B cell (primary cell): ENCODE measurements at places on chromosomes 13 and 19.

DNA sequence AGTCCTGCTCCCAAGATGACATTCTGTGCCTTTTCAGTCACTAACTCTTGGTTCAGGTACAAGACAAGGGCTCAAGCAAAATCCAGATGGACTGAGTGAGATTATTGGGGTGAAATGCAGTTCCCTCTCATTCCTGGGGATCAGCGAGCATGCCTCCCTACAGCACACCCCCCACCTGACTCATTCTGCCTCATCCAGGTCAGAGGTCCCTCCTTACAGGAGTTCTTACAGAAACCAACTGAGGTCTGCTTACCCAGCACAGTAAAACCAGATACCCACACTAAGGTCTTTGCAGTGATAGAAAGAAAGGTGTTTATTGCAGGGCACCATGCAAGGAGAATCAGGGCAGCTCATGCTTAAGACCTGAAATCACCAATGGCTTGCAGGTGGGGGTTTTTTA lies 21.6 kb upstream of the MRI1 start:
- no peak for DNase-seq

DNA sequence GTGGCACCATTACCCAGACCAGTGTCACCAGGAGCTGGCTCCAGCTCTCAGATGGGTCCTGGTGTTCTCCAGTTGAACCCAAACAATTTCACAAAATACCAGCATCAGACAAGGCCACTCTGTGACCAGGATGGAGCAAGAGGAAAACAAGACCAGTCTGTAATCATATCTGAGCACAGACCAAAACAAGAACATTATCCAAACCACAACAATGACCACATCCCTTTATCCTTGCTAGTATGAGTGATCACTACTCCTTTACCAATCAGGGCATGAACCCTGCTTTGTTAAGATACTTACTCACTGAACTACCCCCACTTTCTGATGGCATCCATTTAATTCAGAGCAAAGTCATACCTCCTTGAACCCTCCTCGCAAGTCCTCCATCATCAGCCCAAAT lies 145.9 kb downstream of the NUFIP1 start:
- no peak for DNase-seq

- DNase-seq: no peak
Observed at GRCh38 chr19:56098731-56099568, 22.1 kb downstream of the ZNF787 start.

- DNase-seq: no peak
Observed at GRCh38 chr19:30516531-30516930, 144.3 kb downstream of the ZNF536 start.

- no peak for DNase-seq
Observed at GRCh38 chr19:48873476-48874302, 1.5 kb downstream of the PPP1R15A start.

- no peak for DNase-seq
Observed at GRCh38 chr13:51342706-51343105, 3.2 kb downstream of the SERPINE3 start.

DNA sequence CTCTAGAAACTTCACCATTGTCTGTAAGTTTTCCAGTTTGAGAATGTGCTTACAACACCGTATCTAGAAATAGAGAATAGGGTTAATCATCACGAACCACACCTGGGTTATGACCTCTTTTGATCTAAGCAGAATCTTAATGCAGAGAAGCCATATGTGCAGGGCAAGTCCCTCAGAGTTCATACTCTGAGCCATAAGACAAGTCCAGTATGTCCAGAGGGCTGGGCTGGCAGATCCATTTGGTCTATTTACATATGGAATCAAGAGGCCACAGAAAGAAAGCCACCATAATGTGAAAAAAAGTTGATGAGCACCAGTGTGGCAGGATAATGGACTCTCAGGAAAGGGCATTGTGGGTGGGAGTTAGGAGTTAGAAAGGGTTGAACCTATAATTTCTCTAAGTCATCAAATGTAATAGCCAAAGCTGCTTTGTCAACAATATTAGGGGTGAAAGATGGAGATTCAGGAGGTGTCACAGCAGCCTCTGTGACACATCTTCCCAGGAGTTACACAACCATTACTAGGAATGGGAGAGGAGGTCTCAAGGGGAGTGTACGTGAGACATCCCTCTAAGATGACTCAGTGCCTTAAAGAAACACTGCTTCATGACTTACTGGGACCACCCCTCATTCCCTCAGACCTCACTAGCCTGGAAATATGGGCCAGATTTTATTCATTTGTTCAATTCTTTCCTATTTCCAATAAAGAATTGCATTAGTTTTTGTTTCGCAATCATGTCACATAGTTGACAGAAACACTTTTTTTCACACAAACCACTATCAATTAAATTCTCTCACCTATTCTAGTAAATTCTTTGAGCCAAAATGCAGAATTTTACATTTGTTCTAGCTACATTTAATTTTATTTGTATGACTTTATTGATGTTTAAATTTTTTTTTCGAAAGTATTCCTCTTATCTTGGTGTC lies 30.4 kb upstream of the OLFM4 start:
- DNase-seq: no peak

GRCh38 chr13:74132776-74133656 lies 1.2 kb downstream of the KLF12 start:
- DNase-seq: peak; percentile 58

- peak; percentile 51 for DNase-seq
Observed at GRCh38 chr19:8004723-8005513, 523 bp downstream of the ELAVL1 start.

DNA sequence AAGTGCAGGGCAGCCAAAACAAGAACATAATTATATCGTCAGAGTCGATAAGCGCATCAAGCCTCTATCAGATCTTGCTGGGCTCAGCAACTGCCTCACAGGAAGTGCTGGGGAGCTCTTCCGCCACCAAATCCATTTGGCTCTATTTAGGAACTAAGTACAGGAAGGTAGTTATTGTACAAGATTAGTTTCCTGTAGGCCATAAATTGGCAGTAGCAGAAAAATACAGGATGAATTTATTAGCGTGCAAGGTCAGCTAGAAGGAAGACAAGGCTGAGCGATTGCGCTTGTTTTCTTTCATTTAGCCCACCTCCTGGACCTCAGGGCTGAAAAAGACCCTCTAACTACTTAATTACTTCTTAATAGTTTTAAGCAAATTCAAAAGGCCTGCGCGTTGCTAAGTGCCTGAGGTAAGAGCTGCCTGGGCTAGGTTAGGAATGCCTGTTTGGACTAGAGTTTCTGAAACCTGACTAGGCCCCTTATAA lies 118.5 kb downstream of the IRS2 start:
- no peak for DNase-seq

DNA sequence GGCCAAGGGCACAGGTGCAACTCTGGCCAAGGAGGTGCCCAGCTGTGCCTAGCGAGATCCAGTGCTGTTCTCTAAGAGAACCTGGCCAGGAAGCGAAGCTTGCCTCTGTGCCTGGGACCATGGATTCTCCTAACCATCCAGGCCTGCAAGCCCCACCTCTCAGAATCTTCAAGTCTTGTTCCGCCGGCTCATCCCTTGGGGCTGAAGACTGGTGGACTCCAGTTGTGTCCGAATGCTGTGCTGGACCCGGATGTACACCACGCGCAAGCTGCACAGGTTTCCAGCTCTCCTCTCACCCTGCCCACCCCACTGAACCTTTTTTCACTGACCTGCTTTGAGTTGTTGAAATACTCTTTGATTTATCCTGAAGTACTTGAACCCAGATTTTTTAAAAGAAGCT lies 27.5 kb upstream of the MIR17HG start:
- no peak for DNase-seq

- no peak for DNase-seq
Observed at GRCh38 chr19:11020982-11021759, 60.3 kb downstream of the SMARCA4 start.

- peak; percentile 73 for DNase-seq
Observed at GRCh38 chr19:38425810-38426466, at the start of gene RASGRP4. TSS of gene RASGRP4 (minus strand) at chr19:38426219. CDS start at chr19:38426091, 128 bp downstream.

DNA sequence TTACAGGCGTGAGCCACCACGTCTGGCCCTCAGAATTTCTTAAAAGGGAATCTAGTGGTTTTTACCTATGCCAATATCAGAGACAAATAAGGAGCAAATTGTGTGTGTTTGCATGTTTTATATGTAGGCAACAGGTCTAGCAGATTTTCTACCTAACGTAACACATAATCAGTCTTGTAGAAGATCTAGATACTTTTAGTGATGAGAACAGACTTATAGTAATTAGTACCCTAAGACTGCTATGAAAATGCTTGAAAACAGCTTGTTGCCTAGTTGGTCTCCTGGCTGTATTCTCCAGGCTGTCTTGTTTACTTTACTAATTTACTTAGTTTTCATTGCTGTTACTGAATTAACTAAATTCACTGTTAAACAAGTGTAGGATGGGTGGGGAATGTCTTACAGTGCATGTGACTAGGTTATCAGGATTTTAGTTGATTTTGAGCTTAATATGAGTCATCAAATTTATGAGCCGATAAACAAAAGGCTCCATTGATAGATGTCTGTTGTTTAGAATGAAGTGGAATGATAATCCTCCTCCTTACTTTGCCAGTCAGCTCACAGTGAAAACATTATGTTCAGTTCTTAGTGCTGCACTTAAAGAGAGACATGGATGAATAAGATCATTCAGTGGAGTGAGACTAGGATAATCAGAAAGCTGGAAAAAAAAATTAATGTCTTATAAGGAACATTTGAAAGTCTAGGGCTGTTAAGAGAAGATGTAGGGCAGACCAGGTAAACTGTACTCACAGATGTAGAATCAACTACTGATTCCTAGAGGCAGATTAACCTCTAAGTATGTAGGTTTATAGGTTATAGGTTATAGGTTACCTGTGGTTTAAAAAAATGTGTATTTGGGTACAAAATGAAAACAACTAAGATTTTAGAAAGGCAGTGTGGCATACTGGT lies 22.4 kb downstream of the GTF2F2 start:
- DNase-seq: no peak

GRCh38 chr19:47096100-47096704 lies 17.4 kb downstream of the ZC3H4 start:
- no peak for DNase-seq

DNA sequence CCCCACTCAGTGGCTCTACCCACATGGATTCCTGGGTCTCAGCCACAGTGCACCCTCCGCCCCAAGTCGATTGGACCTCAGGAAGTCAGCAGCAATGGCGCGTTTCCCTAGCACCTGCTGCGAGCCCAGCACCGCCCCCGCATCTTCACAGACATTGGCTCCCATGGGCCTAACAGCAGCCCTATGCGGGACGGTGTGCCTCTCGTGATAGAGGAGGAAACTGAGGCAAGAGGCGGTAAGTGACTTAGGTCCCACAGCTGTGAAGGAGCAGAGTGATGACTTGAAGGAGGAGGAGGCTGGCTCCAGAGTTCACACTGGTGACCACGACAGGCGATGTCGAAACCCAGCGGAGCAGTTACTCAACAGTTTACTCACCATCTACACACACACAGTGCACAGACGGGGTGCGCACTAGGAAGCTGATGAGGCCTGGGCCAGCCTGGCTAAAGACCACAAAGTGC lies 104.5 kb upstream of the SOX1 start:
- no peak for DNase-seq

DNA sequence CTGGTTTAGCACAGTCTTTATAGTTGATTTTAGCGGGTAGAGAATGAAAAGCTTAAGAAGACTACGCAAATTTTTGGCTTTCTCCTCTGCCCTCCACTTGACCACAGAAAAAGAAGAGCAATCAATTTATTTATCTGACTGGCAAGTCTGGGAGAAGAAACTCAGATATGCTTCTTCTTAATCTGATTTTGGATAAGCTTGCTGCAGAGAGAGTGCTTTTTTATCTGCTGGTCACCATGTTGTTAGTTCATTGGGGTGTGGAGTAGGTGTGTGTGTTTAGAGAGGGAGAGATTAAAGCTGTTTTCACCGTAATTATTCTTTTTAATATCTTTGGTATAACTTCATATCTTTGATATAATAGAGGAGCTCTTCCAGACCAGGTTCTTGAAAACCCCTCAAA lies 471.4 kb upstream of the SLC10A2 start:
- DNase-seq: no peak

GRCh38 chr13:27524981-27525975 lies 74.9 kb upstream of the MTIF3 start:
- no peak for DNase-seq

GRCh38 chr13:63198071-63198470 lies 1782.4 kb upstream of the PCDH20 start:
- DNase-seq: no peak

DNA sequence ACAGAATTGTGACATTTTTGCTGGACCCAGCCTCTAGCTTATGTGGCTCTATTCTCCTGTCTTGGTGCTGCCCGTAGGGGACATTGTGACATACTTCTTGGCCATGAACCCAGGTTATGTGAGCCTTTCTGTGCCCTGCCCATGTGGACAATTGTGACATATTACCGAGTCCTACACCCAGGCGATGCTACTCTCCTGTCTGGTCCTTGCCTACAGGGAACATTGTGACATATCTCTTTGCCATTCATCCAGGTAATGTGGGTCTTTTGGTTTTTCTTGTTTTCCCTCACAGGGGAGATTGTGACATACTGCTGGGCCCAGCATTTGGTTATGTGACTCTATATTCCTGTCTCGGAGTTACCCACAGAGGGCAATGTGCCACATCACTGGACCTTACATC lies 71.5 kb upstream of the ZNF43 start:
- no peak for DNase-seq

DNA sequence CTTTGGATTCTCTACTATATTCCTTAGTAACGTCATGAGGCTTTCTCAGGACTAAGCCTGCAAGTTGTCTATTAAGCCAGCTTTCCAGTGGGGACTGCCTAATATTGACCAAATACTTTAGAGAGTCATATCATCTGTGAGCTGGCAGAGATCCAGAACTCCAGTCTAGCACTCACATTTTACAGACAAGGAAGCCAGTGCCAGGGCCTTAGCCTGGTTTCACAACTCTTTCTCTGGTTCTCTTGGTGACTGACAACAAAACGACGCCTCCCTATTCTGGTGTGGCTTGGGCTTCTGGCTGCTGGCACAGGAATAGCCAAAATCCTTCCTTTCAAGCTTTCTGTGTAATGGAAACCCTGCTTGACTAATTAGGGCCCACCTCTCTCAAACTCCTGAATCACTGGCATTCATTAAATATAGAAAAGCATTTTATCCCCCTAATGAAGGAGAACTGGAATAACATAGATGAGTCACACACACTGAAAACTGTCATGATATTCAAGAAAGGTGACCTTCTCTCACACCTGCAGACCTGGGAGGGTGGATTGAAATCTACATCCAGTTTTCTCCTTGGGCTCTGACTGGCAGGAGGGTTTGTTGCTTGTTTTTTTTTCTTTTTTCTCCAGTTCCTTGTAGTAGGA lies 75.2 kb upstream of the UBL3 start:
- no peak for DNase-seq

GRCh38 chr19:49468746-49469447 lies 5.1 kb upstream of the FLT3LG start:
- peak; percentile 98 for DNase-seq
